ENCODE measurements at places on chromosomes 5 and 9.

GRCh38 chr5:165560648-165561047, 2055.2 kb downstream of the MAT2B start:
- no peak for DNase-seq

DNA sequence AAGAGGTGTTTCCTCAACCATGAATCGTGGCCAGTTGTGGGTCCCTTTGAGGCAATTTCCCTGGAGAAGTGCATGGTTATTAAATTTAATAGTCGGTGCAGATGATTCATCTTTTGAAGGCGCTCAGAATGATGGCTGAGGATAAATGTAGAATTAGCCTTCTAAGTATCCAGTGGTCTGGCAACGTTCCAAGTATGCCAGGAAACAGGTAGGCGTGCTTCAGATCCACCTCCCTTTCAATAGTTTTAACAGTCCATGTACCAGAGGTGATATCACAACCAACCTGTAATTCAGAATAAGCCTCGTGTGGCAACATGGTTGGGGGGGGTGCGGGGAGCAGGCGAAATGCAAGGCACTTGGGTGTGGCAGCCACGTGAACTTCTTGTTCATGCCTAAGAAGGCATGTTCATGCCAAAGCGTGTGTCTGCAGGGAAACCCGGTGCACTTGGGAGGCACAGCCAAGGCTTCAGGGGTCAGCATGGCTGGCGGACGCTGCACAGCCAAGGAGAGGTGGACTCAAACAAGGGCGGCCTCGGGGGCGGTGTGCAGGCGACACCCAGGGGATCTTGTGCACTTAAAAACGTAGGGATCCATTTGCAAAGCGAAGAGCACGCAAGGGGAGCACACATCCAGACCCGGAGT, 5.2 kb upstream of the NKD2 start:
- DNase-seq = no peak

- no peak for DNase-seq
Observed at GRCh38 chr9:86774116-86774515, 173.2 kb downstream of the GAS1 start.

DNA sequence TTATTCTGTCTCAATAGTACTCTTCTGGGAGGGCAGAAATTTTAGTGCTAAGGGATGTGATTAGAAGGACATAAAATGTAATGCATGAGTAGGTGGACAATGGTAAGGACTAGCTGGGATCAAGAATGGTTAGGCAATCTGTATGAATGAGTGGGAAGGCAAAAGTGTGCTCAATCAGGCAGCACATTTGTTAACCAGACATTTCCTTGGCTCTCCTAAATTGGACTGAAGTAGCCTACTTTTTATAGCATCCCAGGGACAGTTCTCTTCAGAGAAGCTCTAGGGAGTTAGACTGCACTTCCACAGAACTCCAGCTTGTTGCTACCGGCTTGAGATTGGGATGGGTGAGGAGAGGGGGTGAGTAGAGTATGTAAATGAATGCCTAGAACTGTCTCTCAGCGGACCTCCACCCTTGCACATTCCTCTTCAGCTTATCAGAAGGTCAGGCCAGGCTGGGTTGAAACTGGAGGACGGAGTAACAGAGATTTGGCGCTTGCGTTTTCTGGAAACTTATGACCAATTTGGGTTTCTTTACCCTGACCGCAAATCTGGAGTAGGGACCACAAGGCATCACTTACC, 19.0 kb upstream of the ARL14EPL start:
- DNase-seq = no peak

DNA sequence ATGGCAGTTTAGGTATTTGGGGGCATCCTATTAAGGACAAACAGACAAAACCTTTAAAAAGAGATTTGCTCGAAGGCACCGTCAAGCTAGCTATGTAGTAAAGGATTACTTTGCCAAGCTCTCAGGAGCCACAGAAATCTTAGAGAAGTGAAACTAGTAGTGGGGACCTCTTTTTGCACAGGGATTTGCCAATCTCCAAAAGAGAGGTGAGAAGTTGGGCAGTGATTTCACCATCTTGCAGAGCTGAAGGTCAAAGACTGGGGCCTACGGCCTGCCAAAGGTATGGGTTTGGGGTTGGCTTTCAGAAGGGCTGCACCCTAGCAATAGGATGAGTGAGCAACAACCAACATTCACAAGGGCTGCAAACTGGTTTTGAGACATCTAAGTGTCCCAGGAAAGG, 1.6 kb upstream of the FCN1 start:
- DNase-seq = peak; percentile 73

- DNase-seq = no peak
Observed at GRCh38 chr5:132947671-132948070, 15.8 kb downstream of the AFF4 start.

GRCh38 chr9:118418887-118419565, 714.8 kb downstream of the TLR4 start:
- DNase-seq = no peak

DNA sequence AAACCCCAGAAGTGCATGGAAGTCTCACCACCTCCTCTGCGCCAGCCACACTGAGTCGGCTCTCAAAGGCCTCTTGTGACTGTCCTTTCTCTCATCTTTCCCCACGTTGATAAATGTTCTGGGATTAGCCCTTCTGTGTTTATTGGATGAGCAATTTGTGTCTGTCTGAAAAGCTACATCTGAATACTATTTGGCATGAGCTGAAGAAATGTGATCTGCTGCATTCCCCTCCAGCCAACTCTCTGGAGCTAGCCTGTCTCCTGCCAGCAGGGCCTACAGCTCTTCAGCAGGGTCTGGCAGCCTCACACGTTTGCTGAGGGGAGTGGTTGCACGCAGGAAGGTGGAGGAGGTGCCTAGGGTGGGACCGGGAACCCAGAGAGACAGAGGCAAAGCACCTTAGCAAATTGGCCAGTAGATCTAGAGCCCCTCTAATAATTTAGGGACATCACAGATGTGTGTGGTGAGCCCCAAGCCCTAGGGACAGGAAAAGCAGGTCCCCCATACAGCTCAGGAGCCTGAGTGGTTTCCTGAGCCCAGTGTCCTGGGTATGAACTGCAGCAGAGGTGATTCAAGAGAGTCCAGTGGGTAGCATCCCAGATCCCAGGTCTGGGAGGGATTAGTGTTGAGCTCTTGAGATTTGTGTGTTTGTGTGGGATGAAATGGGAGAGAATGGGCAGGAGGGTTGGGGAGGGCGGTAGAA, 20.5 kb upstream of the B4GALT1 start:
- DNase-seq = no peak

- no peak for DNase-seq
Observed at GRCh38 chr5:111517853-111518501, 5.6 kb upstream of the STARD4 start.

DNA sequence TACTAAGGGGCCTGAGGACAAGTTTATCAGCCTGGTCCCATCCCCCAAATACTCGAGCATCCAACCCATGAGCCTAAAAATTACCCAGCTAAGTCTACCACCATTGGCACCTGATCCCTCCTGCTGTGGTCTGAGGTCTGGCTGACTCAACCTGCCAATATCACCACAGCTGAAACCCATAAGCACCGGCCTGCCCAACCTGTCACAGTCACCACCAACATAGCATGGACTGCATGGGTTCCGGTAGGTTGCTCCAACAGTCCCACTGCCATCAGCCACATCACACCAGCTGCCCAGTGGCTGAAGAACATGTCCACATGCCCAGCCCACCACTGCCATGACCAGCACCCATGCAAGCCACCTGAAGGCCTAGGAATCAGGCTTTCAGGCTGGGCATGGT, 495.0 kb downstream of the PRELID2 start:
- DNase-seq = no peak

DNA sequence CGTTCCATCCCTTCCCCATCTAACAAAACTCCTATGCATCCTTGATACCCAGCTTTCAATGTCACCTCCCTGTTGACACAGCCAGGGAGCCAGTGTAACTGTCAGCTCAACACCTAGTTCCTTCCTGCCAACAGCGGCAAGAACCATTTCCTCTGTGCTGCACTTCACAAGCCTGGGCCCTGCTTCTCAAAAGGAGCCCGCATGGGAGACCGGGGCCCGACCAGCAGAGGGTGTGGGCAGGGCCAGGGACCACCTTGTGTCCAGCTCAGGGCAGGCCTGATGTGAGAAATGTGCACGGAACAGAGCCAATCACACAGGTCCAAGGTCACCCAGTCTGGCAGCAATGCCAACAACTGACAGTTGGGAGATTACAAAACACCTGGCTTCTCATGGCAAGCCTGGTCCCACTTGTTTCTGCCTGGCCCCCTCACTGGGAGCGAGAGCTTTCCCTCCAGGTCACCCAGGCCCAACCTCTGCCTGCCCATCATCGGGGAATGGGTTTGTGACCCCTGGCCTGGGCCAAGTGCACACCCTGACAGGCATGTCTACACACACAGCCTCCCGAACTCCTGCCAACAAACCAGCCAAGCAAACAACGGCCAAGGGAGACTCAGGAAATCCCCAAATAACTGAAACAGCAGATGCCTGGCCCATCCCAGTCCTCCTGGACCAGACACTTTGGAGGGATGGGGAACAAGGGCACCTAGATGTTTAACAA, 3.1 kb downstream of the RNF44 start:
- DNase-seq = no peak

- no peak for DNase-seq
Observed at GRCh38 chr9:98929071-98929470, 14.6 kb upstream of the COL15A1 start.

- peak; percentile 59 for DNase-seq
Observed at GRCh38 chr9:124293718-124294506, 36.2 kb downstream of the NEK6 start.

DNA sequence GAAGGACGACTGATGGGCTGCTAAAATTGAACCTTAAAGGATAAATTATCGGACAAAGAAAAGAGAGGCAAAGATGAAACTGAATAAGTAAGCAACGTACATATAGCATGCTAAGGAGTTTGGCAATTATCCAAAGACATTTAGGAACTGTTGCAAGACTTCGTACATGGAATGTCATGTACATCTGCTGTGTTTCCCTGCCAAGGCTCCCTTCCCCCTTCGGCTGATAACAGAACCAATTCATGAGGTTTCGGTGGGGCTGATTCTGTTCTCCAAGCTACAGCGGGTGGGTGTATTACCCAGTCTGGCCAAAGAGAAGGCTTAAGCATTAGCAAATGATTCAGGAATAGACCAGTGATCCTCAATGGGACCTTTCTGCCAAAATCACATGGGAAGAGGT, 190.9 kb upstream of the FREM1 start:
- no peak for DNase-seq

DNA sequence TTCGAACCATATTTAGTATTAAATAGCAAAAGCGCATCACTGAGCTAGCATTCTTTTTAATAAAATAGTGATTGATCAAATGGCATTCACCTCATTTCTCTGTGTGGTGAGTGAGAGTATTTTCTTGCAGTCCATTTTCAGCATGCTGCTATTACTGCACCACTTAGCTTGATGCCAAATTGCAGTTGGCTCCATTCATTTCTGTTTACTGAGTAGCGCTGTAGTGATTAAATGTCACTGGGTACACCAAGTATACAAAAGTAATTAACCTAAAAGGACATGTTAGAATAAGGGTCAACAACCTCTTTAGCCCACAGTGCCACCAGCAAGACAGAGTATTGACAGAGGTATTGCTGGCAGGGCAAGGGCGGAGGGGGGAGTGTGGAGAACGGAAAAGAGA, 122.0 kb downstream of the TLE4 start:
- no peak for DNase-seq

DNA sequence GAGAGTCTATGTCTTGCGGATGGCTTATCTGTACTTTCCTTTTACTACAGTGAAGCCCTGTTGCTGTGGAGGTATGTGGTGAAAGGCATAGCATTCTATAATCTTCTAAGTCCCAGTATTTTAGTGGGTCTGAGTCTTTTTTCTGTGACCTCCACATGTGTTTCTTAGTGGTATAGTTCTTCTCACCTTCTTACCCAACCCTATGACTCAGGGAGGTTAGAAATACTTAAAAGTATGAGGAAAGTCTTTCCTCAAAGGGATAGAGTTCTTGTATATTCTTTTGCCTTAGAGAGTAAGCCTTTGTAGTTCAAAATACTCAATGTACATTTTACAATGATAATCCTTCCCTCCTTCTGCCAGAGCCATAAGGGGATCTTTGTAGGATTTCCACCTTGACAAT, 621.9 kb upstream of the CTNND2 start:
- DNase-seq = no peak

GRCh38 chr9:128078504-128079434, 10.7 kb downstream of the SLC25A25 start:
- peak; percentile 84 for DNase-seq
